ENCODE measurements at places on chromosomes 7 and 10.
A peak's percentile ranks its signal among the peaks of the same experiment; 100 is the strongest.

GRCh38 chr10:58280477-58280876, 11.5 kb downstream of the CISD1 start:
- DNase-seq: no peak

DNA sequence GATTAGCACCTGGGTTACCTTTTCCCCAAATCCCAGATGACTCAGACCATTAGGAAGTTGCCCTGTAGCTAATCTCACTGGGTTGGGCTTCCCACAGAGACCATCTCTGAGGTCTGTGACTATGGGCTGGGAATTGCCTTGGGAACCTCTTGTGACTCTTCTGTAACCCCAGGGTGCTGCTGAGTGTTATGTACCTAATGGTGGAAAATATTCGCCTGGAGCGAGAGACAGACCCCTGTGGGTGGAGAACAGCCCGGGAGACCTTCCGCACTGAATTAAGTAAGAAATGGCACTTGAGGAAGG, 20.0 kb downstream of the STRIP2 start:
- no peak for DNase-seq

GRCh38 chr10:116836083-116836482, 13.2 kb upstream of the ENO4 start:
- peak; percentile 41 for DNase-seq

GRCh38 chr10:121736315-121737130, 138.3 kb upstream of the FGFR2 start:
- no peak for DNase-seq

DNA sequence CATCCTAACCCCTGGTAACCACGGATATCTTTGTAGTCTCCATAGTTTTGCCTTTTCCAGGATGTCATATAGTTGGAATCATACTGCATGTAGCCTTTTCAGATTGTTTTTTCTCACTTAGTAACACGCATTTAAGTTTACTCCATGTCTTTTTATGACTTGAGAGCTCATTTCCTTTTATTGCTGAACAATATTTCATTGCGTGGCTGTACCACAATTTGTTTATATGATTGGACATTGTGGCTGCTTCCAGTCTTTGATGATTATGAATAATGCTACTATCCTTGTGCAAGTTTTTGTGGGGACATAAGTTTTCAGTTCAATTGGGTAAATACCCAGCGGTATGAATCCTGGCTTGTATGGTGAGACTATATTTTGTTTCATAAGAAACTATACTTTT, 60.8 kb downstream of the AOAH start:
- DNase-seq: no peak

DNA sequence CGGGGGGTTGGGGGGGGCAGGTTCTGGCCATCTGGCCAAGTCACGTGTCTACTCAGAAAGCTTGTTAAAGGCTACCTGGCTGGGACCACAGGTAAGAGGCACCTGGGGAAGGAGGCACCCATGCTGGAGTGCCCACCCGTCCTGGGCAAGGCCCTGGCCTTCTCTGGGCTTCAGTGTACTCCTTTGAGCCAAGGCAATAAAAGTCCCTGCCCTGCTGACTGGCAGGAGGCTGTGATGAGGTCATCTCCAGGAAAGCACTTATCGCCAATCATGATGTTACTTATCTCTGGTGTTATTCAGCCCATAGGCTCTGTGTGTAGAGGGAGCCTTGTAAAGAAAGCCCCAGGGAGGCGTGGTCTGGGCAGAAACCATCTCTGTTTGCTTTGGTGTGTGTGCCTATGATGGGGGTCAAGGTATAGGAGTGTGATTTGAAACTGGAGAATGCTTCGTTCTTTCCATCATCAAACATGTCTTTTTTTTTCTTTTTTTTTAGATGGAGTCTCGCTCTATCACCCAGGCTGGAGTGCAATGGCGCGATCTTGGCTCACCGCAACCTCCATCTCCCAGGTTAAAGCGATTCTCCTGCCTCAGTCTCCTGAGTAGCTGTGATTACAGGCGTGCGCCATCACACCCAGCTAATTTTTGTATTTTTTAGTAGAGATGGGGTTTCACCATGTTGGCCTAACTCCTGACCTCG, 2.5 kb upstream of the CLDN4 start:
- peak; percentile 63 for DNase-seq

- no peak for DNase-seq
Measured at GRCh38 chr7:49137978-49138377, 213.6 kb downstream of the CDC14C start.

DNA sequence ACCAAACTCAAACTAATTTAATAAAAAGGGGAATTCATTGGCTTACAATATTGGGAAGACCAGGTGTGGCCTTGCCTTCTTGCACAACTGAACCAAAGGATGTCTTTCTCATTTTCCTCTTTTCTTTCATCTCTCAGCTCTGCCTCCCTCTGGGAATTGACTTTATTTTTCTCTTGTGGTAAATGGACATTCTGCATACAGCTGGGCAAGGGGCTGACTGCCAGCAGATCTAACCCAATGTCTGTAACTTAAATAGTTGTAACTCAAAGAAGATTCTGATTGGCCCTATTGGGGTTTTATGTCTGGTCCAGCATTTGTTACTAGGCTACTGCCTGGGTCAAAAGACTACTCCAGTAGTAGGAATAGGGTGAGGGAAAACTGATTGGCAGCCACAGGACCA, 15.3 kb downstream of the PTTG1IP2 start:
- no peak for DNase-seq

DNA sequence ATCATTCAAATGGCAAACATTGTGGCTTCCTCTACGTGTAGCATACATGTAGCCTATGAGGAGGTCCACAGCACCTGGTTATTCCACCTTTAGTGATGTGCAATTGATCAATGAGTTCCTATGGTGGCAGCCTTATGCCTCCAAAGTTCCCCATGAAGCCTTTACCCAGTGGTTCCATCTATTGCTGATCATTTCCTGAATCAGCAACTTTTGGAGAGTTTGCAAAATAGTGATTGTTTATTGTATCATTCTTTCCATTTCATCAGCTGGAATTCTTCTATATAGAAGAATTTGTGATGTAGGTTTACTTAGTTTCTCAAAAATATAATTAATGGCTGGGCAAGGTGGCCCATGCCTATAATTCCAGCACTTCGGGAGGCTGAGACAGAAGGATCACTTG, 380.2 kb upstream of the MKI67 start:
- DNase-seq: no peak

GRCh38 chr10:73857446-73857845, 16.9 kb downstream of the CAMK2G start:
- DNase-seq: no peak

DNA sequence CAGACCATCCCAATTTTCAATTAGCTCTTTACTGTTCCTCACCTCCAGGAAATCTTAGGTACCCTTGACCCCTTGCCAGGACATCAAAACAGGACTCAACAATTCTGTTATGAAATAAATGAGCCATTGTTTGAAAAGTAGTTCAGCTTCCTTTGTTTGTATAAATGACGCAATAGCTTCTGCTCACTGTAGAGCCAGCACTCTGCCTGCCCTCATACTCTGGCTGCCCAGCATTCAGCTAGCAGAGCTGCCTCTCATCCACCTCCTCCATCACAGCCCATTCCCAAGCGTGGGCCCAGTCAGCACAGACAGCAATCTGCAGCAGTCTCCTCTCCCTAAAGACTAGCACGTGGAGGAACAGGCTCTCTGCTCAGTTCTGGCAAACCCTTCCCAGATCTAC, 478.6 kb downstream of the GRID1 start:
- no peak for DNase-seq

DNA sequence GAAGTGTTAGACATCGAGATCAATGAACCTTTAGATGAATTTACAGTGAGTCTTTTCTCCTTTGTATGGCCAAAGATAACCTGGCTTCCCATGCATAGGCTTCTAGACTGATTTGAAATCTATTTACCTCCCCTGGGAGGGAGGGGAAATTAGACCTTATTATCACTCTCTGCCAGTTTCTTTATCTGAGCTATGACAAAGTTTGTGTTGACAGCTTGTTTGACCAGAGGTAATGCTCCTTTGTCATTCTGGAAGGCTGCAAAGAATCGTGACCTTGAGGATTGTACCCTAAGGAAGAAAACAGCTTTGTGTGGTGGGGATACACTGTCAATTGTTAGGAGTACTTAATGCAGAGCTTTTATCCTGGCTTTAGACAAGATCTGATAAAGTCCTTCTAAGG, 36.4 kb downstream of the RBM33 start:
- peak; percentile 46 for DNase-seq

GRCh38 chr10:11594589-11595394, 16.7 kb downstream of the USP6NL start:
- DNase-seq: no peak

- DNase-seq: no peak
Measured at GRCh38 chr10:132588301-132589013, 50.9 kb downstream of the INPP5A start.

GRCh38 chr7:2774280-2774679, 69.8 kb downstream of the GNA12 start:
- no peak for DNase-seq

- DNase-seq: no peak
Measured at GRCh38 chr7:84175461-84175860, 19.1 kb downstream of the SEMA3A start.

GRCh38 chr7:40331915-40332314, 197.1 kb downstream of the SUGCT start:
- no peak for DNase-seq

- DNase-seq: peak; percentile 3
Measured at GRCh38 chr7:158414002-158414401, 173.6 kb downstream of the PTPRN2 start.

DNA sequence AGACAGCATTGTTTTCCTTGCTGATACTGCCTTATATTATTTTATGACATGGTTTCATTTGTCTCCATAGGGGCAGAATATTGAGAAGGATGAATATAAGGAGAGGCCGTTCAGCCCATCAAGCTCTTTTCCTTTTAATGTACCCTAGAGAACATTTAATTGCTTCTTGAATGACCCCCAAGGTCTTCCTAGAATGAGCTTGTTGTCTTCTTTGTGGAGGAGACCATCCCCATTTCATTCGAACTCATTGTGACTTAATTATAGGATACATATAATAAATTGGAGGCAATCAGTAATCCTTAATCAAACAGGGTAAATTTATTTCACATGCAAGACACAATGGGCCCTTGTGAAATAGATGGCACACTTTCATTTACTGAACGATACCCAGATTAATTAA, 231.3 kb downstream of the MDFIC start:
- DNase-seq: no peak

GRCh38 chr7:4631380-4632179, 50.5 kb upstream of the FOXK1 start:
- DNase-seq: peak; percentile 85

GRCh38 chr7:120718361-120718760, 139.6 kb downstream of the TSPAN12 start:
- no peak for DNase-seq

DNA sequence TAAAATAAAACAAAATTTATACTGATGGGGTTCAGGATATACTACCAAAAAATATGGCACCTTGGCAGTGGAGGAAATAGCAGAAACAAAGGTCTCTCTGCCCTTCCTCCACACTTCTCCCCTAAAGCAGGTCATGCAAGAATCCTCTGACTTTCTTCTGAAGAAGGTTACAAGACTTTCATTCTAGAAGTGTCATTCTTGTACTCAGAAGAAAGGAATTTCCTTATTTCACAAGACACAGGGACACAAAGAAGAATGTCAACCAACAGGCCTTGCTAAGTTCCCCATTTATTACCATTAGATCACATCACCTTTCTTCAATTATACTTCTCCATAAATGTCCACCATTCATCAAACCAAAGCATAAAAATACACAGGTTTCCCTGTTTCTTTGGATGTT, 470.2 kb downstream of the PAXIP1 start:
- DNase-seq: no peak

GRCh38 chr10:76125900-76126299, 694.5 kb downstream of the LRMDA start:
- no peak for DNase-seq

DNA sequence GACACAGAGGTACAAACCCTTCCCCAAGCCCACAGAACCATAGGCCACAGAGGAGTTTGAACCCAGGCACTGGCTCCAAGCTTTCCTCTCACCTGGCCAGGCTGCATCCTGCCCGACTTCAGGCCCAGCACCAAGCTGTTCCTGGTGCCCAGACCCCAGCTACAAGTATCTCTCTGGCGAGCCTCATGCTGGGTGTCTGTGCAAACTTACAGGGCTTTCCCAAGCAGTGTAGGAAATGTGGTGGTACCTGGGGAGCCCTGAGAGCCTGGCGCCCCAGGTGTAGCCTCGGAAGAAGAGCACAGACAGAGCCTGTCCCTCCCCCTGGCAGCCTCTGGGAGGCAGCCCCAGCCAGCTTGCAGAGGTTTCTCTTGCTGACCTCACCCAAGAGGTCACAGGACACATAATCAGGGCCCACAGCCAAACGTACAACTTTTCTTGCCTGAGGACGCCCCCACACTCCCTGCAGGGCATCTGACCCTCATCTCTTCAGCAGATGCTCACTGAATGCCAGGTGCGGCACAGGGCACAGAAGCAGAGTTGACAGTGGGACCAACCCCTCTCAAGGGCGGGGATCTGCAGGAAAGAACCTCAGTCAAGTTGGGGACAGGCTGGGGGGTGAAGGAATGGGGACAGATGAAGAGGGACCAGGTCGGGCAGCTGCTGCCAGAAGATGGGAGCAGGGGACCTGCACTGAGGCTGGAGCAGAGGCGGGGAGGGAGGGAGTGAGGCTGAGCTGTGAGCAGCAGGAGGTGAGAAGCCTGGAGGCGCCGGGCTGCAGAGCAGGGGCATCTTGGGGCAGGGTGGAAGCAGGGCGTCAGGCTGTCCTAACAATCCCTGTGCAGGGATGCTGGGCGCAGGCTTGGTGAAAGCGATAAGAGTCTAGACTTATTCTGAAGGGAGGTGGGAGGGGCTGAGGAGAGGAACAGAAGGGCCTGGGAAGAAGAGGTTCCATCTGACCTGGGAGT, 16.3 kb upstream of the MYL7 start:
- DNase-seq: peak; percentile 89

- no peak for DNase-seq
Measured at GRCh38 chr7:42080841-42081586, 156.0 kb downstream of the GLI3 start.

- no peak for DNase-seq
Measured at GRCh38 chr10:3825862-3826351, 40.9 kb upstream of the KLF6 start.

GRCh38 chr7:119256001-119256400, 1017.0 kb upstream of the KCND2 start:
- no peak for DNase-seq

DNA sequence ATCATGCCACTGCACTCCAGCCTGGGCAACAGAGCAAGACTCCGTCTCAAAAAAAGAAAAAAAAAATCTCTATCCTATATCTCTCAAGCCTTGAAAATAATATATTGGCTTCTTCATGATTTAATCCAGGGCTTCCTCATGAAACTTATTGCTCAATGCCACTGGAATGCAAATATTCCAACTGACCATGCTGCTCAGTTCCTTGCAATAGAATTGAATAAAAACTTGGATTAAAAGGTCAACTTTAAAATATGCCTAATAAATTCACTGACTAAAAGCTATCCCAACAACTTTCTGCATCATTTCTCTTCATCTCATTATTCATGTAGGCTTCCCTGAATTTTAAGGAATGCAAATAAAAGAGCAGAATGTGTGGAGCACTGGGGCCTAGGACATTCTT, 42.1 kb upstream of the NOBOX start:
- no peak for DNase-seq

GRCh38 chr7:117193564-117193963, 129.3 kb downstream of the WNT2 start:
- DNase-seq: no peak

- no peak for DNase-seq
Measured at GRCh38 chr7:1941464-1942242, 271.6 kb downstream of the ELFN1 start.

GRCh38 chr10:59265141-59265540, 88.7 kb downstream of the PHYHIPL start:
- no peak for DNase-seq

GRCh38 chr7:12674861-12675260, 12.6 kb upstream of the ARL4A start:
- DNase-seq: no peak

- DNase-seq: no peak
Measured at GRCh38 chr7:46534664-46535588, 613.9 kb upstream of the IGFBP3 start.
